ENCODE measurements at places on chromosomes 5 and 9.

- no peak for DNase-seq
These were observed 22.2 kb downstream of the SCAI start for GRCh38 chr9:125121146-125121545.

GRCh38 chr5:118990582-118990981 is 2.2 kb upstream of the DTWD2 start:
- DNase-seq = no peak

DNA sequence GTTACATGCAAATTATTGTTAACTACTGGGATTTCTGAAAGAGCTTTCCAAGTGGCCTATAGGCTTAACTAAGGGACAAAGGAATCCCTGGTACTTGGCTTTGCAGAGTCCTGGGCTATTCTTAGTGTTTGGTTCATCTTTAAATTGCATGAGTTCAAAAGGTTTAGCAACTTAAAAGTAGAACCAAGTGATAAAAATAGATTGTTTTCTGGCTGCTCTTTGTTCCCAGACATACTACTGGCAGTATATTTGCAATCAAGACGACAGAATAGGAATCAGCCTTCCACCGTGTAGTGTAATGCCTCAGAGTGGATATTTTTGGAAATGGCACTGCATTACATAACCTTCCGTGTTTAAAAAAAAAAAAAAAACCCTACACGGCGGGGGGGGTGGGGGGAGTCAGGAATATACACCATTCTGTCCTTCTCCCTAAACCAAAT is 1.0 kb downstream of the NREP start:
- DNase-seq = peak; percentile 32

- peak; percentile 31 for DNase-seq
These were observed 40.4 kb upstream of the SYNPO start for GRCh38 chr5:150599917-150600511.

GRCh38 chr9:33227008-33227398 is 13.0 kb upstream of the SPINK4 start:
- DNase-seq = peak; percentile 83

DNA sequence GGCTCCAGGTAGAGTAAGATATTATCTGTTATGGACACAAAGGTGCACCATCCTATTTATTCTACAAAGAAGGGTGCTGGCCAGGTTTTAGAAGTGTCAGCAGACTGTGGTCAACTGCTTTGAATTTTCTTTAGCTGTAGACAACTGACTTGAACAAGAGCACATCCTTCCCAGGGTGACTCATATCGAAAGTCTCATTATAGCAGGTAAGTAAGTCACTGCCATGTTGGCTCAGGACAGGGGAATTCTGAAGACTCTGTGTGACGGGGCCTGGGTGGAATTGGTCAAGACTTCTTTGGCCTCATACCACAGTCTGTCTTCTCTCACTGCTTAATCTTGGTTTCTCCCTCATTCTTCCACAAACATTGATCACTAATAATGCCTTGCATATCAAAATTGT is 214.5 kb upstream of the CDH9 start:
- DNase-seq = no peak

- no peak for DNase-seq
These were observed 273.3 kb upstream of the TNC start for GRCh38 chr9:115391168-115391825.

DNA sequence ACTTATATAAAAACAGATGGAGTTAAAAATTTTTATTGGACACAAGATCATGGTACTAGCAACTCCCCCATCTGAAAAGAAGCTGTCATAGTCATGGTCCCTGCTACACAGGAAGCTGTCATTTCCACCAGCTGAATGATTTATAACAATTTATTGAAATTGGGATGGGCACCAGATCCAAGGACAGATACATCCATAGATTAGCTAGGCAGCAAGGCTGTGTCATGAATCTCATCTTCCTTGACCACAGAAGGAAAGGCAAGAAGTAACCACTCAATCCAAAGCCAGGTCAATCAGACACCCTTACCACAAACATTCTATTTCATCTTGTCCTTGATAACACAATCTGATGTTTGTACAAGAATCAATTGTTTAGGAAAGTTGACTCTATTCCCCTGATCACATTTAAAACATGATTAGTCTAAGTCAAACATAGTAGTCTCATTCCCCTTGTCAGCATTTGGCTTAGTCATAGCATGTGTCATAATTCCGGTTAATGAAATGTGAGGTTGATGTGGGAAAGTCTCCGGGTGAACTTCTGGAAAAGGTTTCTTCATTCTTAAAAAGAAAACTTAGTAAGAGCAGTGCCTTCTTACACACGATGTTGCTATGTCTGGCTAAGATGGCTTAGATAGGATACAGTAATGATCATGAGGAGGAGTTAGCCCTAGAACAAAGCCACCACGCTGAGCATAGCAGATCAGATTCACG is 462.6 kb upstream of the PAPPA start:
- no peak for DNase-seq

GRCh38 chr9:76451234-76451633 is 7.7 kb upstream of the GCNT1 start:
- DNase-seq = no peak

GRCh38 chr5:138402640-138403039 is 36.2 kb upstream of the REEP2 start:
- DNase-seq = no peak

DNA sequence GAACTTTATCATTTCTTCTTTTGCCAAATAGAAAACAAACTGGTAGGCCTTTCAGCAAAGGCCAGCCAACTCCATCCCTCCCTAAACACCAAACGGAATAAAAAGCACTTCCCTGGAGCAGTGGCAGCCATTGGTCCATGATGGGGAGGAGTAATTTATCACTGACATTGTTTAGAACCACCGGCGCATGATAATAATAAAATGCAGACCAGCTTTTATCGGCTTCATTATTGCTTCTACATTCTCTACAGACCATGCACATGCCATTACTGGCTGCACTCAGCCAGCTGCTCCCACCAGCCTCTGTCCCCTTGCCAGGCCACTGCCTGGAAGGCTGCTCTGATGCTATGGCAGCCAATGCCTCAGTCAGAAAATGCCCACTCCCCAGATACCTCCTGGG is 45.9 kb downstream of the ABCA1 start:
- DNase-seq = no peak

- DNase-seq = no peak
These were observed 184.9 kb upstream of the OR13F1 start for GRCh38 chr9:104319198-104319597.

GRCh38 chr5:142726188-142726731 is 40.4 kb upstream of the FGF1 start:
- peak; percentile 76 for DNase-seq

DNA sequence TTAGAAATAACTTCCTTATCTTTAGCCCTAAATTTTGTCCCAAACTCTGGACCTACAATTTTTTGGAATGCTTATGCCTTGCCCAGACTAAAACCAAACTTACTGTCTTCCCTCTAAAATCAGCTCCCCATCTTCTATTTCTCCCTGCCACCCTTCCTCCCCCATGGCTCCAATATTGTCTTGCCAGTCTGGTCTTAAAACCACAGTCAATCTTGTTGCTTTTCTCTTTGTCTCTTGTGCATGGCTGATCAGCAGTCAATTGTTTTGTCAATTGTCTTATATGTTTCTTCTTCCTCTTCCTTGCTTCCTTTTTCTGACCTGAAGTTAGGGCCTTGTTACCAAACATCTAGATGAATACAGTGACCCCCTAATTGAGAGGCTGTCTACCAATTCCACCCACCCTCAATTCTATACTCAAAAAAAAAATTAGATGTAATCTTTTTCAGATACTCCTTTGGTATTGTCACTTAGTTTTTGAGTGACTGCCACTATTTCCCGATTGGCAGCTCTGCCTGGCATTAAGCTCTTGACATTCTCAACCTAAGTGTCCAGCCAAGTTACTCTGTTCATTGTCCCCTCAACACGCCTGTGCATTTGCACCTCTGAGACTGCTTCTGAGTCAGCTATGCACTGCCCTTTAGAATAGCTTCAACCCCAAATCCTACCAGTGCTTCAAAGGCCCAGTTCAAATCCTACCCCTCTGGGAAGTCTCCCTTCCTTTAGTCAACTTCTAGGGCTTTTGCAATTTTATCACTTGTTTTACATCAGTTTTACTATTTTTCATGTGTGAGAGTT is 2.5 kb downstream of the PDCD1LG2 start:
- DNase-seq = no peak

DNA sequence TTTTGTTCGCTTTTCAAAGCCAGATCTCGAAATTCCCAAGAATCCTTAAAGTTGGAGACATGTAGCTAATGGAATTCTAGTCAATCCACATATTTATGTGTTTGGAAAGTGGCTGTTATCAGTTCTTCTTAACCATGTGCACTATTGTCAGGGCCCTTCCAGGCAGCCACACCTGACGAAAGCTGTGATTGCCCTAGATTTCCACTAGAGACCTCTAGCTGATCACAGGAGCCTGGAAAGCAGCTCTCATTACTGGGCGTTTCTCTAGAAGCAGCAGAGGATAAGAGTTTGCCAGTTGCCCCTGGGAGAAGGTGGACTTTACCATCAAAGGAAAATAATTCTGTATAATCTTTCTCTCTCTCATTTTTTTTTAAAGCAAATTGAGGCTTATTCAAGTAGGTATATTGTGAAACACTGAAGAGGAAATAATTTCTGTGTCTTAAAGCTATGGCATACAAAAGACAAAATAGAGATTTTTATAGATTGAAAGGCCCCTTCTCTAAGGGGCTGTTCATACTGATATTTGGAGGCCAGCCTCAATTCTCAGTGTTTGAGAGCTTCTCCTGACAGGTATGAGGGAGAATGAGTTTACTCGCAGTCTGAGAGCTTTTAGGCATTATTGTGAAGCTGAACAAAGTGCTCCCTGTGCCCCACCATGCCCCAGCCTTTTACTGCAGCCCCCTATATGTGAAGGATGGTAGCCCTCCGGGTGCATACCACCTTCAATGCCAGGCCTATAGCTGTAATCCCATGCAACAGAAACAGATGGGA is 405.4 kb upstream of the ACTBL2 start:
- DNase-seq = peak; percentile 9

GRCh38 chr9:86485359-86485758 is 131.1 kb upstream of the TUT7 start:
- DNase-seq = peak; percentile 52

DNA sequence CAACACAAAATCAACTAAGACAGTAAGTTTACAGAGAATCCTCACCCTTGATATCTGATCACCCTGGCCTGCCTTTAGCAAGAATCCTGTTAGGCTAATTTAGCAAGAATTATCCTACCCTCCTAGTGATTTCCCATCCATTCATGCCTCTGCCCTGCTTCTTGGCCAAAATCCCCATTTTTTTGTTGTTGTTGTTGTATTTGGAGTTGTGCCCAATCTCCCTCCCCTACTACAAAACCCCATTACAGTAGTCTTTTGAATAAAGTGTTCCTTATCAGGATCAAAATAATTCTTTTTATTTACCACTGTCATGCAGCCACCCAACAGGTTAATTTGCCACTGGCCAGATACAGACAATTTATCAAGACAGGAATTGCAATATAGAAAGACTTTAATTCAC is 58.5 kb upstream of the CLINT1 start:
- no peak for DNase-seq

GRCh38 chr9:25677301-25678146 is 720 bp downstream of the TUSC1 start:
- peak; percentile 24 for DNase-seq

GRCh38 chr9:20594608-20595007 is 27.7 kb downstream of the MLLT3 start:
- DNase-seq = no peak

- DNase-seq = peak; percentile 85
These were observed 35.1 kb downstream of the FAM13B start for GRCh38 chr5:137997726-137998213.

- DNase-seq = no peak
These were observed 112.2 kb downstream of the PLPPR1 start for GRCh38 chr9:101140764-101141163.

- peak; percentile 94 for DNase-seq
These were observed 15.9 kb downstream of the FBXW5 start for GRCh38 chr9:136928591-136928990.

DNA sequence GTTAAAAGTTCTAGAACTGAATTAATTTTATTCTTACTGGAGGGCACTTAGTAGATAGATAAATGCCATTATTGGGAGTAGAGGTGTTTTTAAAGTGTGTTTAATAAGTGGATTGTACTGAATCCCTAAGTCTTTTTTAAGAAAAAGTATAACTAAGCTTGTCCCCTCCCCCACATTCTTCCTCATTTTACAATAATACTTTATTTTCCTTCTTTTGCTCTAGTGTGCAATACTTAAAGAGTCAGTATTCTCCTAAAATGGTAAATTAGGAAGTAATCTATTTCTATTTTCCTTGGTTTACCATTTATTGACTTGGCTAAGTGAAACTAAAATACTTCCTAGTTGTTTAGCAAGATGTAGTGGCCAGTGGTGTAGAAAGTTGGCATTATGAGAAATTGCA is 11.6 kb downstream of the UBLCP1 start:
- peak; percentile 22 for DNase-seq

GRCh38 chr5:158770506-158770905 is 329.2 kb downstream of the EBF1 start:
- no peak for DNase-seq

DNA sequence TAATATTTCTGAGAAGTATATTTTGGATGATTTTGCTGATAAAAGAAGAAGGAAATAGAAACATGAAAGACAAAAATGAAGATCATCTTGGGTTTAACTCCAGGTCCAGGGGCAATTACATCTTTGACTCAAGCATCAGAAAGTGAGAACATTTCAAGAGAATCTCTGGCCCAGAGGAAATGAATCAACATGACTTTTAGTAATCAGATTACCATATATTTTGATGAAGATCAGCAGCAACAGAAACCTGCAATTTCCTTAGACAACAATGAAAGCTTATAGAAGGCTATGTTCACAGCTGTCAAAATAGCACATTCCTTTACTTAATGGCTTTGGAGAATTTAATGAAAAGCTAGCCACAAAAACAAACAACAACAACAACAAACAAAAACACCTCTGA is 638.1 kb downstream of the EFNA5 start:
- DNase-seq = no peak

- no peak for DNase-seq
These were observed 97.6 kb upstream of the LHFPL2 start for GRCh38 chr5:78746021-78746770.

GRCh38 chr9:114218264-114219120 is 63.2 kb downstream of the COL27A1 start:
- no peak for DNase-seq

GRCh38 chr5:142684508-142685041 is 1.3 kb downstream of the FGF1 start:
- DNase-seq = no peak

- no peak for DNase-seq
These were observed 41.1 kb downstream of the FGF1 start for GRCh38 chr5:142644640-142645361.

DNA sequence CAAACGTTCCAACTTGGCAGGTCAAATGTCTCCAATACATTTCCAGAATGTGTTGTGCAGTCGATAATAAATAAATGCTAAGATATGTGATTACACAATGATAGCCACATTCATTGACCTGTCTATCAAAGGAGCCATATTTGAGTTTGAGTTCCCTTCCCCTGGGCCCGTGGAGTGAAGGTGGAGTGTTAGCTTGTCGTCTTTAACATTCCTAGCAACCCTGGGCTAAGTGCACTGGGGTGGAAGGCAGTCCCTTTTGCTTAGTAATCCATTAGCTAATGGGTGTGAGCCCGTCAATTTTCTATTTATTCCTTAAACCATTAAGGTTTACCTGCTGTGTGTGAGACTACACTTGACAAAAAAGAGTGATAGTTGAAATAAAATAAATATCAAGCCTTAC is 415.2 kb downstream of the EBF1 start:
- DNase-seq = no peak

GRCh38 chr5:158525663-158526062 is 574.1 kb downstream of the EBF1 start:
- DNase-seq = no peak
